ENCODE measurements at places on chromosomes 7 and 10. TPM values are rescaled to one million over a fixed set of nuclear protein-coding genes. Genes with fewer than 3 reads are reported as not detected.

DNA sequence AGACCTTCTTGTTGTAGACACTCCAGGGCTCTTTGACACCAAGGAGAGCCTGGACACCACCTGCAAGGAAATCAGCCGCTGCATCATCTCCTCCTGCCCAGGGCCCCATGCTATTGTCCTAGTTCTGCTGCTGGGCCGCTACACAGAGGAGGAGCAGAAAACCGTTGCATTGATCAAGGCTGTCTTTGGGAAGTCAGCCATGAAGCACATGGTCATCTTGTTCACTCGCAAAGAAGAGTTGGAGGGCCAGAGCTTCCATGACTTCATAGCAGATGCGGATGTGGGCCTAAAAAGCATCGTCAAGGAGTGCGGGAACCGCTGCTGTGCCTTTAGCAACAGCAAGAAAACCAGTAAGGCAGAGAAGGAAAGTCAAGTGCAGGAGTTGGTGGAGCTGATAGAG, 5.5 kb downstream of the GIMAP7 start:
- peaks cover 82% of the 10 kb centered on the region for H3K36me3 ChIP-seq
- DNase-seq: peak; percentile 56
- H3K4me3 ChIP-seq: peak overlapping the region; percentile 97

DNA sequence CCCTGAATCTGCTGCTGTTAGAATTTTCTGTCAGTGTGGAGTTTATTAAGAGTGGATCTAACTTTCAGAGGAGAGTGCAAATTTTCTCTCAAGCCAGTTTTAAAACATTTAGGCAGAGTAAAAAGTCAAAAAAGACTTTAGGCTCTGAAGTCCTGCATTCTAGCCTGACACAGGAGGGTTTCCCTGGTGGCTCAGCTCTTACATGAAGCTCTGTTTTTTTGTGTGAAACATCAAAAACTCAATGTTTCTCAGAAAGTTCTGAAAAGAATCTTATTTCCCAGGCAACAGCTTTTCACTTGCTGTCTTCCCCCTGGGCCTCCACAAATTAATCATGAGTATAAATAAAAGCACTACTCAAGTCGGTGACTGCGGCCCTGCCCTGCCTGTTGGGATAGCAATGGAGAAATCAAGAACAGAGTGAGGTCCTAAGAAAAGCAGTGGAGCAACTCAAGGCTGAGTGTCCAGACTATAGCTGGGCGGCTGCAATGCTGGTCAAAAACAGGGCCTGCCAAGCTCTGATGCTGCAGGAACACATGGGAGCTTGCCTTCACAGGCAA, 22.3 kb upstream of the WDR11 start:
- H3K36me3 ChIP-seq: no peaks in the 10 kb centered on the region
- H3K27ac ChIP-seq: no peak overlapping the region
- no peaks in the 10 kb centered on the region for H3K4me1 ChIP-seq
- H3K27me3 ChIP-seq: peaks cover 6% of the 10 kb centered on the region
- no peak for DNase-seq
- H3K4me3 ChIP-seq: no peak overlapping the region

DNA sequence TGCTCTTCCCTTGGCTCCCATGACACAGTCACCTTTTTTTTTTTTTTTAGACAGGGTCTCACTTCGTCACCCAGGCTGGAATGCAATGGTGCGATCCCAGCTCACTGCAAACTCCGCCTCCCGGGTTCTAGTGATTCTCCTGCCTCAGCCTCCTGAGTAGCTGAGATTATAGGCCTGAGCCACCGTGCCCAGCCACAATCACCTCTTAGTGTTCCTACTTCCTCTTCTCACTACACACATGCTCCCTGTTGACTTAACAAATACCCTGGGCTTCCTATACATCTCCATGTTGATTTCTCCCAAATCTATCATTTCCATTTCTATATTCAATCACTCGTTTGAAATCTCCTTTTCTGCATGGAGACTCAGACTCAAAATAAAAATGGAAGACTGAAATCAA, 91.7 kb downstream of the CUBN start:
- no peaks in the 10 kb centered on the region for H3K27me3 ChIP-seq
- no peak overlapping the region for H3K4me3 ChIP-seq
- peaks cover 20% of the 10 kb centered on the region for H3K36me3 ChIP-seq
- DNase-seq: no peak

DNA sequence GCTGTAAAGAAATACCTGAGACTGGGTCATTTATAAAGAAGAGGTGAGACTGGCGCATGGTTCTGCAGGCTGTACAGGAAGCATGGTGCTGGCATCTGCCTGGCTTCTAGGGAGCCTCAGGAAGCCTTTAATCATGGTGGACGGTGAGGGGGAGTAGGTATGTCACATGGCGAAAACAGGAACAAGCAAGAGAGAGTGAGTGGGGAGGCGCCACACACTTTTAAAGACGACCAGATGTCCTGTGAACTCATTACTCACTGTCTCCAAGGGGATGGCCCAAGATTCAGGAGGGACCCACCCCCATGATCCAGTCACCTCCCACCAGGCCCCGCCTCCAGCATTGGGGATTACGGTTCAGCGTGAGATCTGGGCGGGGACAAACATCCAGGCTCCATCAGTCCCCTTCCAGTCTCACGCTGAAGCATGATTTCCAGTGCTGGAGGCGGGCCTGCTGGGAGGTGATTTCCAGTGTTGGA, 3.2 kb downstream of the ZNF316 start:
- H3K36me3 ChIP-seq: peaks cover 51% of the 10 kb centered on the region
- H3K27ac ChIP-seq: no peak overlapping the region
- no peak for DNase-seq
- no peak overlapping the region for H3K4me3 ChIP-seq
- no peaks in the 10 kb centered on the region for H3K27me3 ChIP-seq

- DNase-seq: no peak
- H3K27ac ChIP-seq: no peak overlapping the region
- no peak overlapping the region for H3K4me3 ChIP-seq
- H3K4me1 ChIP-seq: peaks cover 12% of the 10 kb centered on the region
- H3K27me3 ChIP-seq: peaks cover 2% of the 10 kb centered on the region
These were observed 5.8 kb upstream of the POLM start for GRCh38 chr7:44087911-44088838.

DNA sequence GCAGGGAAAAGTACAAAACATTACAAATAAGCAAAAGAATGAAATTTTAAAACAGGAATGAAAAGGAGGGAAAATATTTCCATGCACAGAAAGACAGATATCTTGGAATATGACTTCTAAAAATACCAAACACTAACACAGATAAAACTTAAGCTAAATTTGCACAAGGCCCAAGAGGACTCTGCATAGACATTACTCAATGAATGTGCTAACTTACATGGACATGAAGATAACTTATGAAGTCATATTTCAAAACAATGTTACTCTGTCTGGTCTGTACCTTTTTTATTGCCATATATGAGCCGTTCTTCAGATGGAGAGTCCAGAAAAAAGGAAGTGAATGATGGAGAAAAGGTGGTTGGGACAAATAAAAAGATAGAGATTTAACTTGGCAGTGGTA, 15.0 kb upstream of the MSS51 start:
- H3K36me3 ChIP-seq: peaks cover 15% of the 10 kb centered on the region
- H3K4me3 ChIP-seq: no peak overlapping the region
- H3K27ac ChIP-seq: no peak overlapping the region
- no peaks in the 10 kb centered on the region for H3K4me1 ChIP-seq

DNA sequence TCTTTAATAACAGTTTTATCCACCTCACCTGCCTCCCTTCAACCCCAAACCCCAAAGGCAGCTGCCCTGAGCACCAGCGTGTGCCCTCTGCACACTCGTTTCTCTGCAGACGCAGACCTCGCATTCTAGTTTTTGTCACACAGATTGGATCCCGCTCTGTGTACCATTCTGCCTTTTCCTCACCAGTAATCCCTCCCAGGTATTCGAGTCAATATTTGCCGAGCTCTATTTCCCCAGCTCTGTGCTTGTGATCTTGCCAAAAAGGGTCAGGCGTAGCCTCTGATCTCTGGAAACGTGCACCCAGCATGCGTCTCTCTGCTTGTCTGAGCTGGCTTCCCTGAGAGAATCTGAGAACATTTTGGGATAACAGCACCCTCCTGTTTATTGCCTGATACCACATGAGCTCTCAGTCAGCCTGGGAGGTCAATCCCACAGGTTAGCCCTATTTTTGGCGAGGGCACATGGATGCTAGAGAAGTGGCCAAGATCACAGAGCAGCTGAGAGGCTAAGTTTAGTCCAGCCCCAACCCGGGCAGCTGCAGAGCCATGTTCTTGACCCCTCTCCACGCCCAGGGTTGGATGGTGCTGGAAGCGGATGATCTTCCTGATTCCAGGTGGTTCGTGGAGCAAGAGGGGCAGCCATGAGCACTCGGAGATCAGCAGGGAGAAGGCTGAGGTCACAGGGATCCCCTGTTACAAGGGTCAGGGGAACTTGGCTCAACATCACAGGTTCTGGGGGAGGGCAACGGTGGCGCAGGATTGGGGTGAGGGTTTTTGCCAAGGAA, 29.1 kb downstream of the FOXL3 start:
- no peak overlapping the region for H3K27ac ChIP-seq
- no peaks in the 10 kb centered on the region for H3K36me3 ChIP-seq
- peaks cover 21% of the 10 kb centered on the region for H3K27me3 ChIP-seq
- no peak overlapping the region for H3K4me3 ChIP-seq
- no peak for DNase-seq

GRCh38 chr10:30784897-30785605, 155.5 kb upstream of the LYZL2 start:
- no peaks in the 10 kb centered on the region for H3K36me3 ChIP-seq
- H3K4me1 ChIP-seq: peaks cover 32% of the 10 kb centered on the region
- peak; percentile 29 for DNase-seq
- H3K27me3 ChIP-seq: peaks cover 4% of the 10 kb centered on the region

- H3K27ac ChIP-seq: no peak overlapping the region
- no peak overlapping the region for H3K4me3 ChIP-seq
- H3K4me1 ChIP-seq: no peaks in the 10 kb centered on the region
- H3K27me3 ChIP-seq: peaks cover 23% of the 10 kb centered on the region
- no peaks in the 10 kb centered on the region for H3K36me3 ChIP-seq
These were observed 60.6 kb downstream of the INSIG1 start for GRCh38 chr7:155358066-155358947.

DNA sequence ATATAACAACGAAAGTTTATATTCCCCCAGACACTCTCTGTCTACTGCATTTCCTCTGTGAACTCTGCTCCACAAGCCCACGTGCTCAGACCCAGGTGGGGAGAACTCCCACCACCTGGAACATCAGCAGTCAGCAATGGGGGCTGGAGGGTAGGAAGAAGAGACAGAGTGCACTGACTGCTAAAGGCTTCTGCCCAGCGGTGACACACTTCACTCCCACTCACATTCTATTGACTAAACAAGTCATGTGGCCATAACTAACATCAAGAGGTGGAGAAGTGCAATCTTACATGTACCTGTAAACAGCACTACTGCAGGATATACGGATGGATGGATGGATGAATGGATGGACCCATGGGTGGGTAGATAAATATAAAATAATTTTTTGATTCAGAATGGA, 122.2 kb downstream of the MPP7 start:
- no peaks in the 10 kb centered on the region for H3K27me3 ChIP-seq
- no peak overlapping the region for H3K4me3 ChIP-seq
- H3K4me1 ChIP-seq: peaks cover 18% of the 10 kb centered on the region
- no peak for DNase-seq
- H3K36me3 ChIP-seq: peaks cover 1% of the 10 kb centered on the region
- H3K27ac ChIP-seq: no peak overlapping the region

DNA sequence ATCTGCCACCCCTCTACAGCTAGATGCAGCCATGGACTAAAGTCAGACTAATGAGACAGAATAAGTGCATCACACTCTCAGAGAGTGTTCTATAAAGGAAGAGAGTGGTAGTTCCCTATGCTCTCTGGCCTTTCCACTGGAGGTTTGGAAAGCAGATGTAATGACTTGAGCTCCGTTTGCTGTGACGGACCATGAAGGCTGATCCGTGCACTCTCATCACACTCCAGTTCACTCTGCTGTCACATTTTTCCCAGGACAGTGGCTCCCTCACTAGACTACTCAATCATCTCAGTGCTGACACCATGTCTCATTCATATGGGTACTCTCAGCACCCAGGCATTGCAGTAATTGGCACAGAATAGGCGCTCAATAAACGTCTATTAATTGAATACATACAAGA, 20.4 kb downstream of the TRDMT1 start:
- H3K27me3 ChIP-seq: no peaks in the 10 kb centered on the region
- H3K4me1 ChIP-seq: peaks cover 2% of the 10 kb centered on the region
- H3K27ac ChIP-seq: no peak overlapping the region
- H3K36me3 ChIP-seq: peaks cover 1% of the 10 kb centered on the region
- H3K4me3 ChIP-seq: no peak overlapping the region

DNA sequence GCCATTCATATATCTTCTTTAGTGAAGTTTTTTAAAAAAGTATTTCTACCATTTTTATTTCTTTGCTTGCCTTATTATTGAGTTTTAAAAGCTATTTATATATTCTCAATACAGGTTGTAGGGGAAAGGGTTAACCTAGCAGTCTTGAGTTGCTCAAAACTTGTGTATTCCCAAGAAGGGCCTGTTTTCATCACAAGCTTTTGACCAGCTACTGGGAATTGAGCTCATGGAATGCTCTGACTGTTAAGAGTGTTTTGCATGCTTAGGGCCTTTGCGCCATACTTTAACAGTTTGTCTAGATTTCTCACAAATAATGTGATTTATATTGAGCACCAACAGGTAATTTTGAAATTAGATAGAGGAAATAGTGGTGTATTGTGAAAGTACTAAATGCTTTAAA, 72.0 kb upstream of the CALCR start:
- H3K27ac ChIP-seq: no peak overlapping the region
- no peaks in the 10 kb centered on the region for H3K4me1 ChIP-seq
- no peak for DNase-seq
- H3K36me3 ChIP-seq: no peaks in the 10 kb centered on the region
- no peaks in the 10 kb centered on the region for H3K27me3 ChIP-seq

GRCh38 chr7:102866535-102867215, 46.1 kb upstream of the LRRC17 start:
- no peak for DNase-seq
- H3K27ac ChIP-seq: no peak overlapping the region
- H3K4me1 ChIP-seq: no peaks in the 10 kb centered on the region
- H3K27me3 ChIP-seq: peaks cover 6% of the 10 kb centered on the region

DNA sequence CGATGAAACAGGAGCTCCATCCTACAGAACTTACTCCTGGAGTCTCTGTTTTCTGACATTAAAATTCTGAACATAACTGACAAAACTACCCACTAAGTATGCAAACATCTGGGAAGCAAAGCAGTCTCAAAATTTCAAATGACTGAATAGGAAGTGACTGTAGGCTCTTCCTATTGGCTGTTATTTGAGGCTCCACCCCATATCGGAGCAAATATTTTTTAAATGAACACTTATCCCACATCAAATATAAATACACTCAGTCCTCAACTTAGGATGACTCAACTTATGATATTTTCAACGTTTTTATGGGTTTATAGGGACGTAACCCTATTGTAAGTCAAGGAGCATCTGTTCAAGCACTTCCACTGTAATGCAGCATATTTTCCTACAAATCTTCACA, 8.8 kb downstream of the HSPA12A start:
- no peak overlapping the region for H3K4me3 ChIP-seq
- H3K27me3 ChIP-seq: peaks cover 33% of the 10 kb centered on the region
- no peak overlapping the region for H3K27ac ChIP-seq
- no peaks in the 10 kb centered on the region for H3K36me3 ChIP-seq
- H3K4me1 ChIP-seq: no peaks in the 10 kb centered on the region
- no peak for DNase-seq

NPFFR1 gene
- total RNA-seq: not detected

NEBL gene
- total RNA-seq: not detected

EPDR1 gene
- total RNA-seq: 0.52 TPM

Data from activated CD8-positive, alpha-beta T cell treated with anti-CD3 and anti-CD28 coated beads, Interleukin-2, amount 10 ng/mL, durations not matched to agents 7 days and 5 days (primary cell).